ENCODE measurements at places on chromosomes 11 and 22. TPM values are rescaled to one million over a fixed set of nuclear protein-coding genes. Genes with fewer than 3 reads are reported as not detected.

Gene HTR3A
- not detected for total RNA-seq

Gene SYTL2
- 5.2 TPM for total RNA-seq

Gene C2CD2L
- total RNA-seq: 4.6 TPM

Gene DGCR6
- 0.20 TPM for total RNA-seq

Gene NAV2
- 13.4 TPM for total RNA-seq

Gene OR5P2
- not detected for total RNA-seq

Gene OR56A1
- not detected for total RNA-seq

Gene OR52H1
- not detected for total RNA-seq

Gene EHD1
- total RNA-seq: 38.2 TPM

Gene DEPDC5
- total RNA-seq: 15.2 TPM

Gene OR8G5
- not detected for total RNA-seq

Gene TMEM191B
- not detected for total RNA-seq

Gene RIBC2
- total RNA-seq: 0.59 TPM

Gene MFRP
- total RNA-seq: 0.12 TPM

Gene PARVB
- 54.1 TPM for total RNA-seq

Gene DUSP8
- total RNA-seq: 0.05 TPM

Gene CHRM1
- total RNA-seq: not detected

Gene POTEH
- total RNA-seq: not detected

Gene GRM5
- total RNA-seq: not detected

Gene MMP1
- 14.8 TPM for total RNA-seq

Gene CHKB
- 18.5 TPM for total RNA-seq

Gene SULT4A1
- total RNA-seq: 0.10 TPM

Gene CCDC89
- total RNA-seq: 7.1 TPM

Gene OVCH2
- not detected for total RNA-seq

Gene RAB30
- total RNA-seq: 6.5 TPM

Gene TMEM25
- total RNA-seq: 15.4 TPM

Gene BAIAP2L2
- 3.4 TPM for total RNA-seq

Gene SUSD2
- total RNA-seq: 50.7 TPM

Gene IGF2
- 10.5 TPM for total RNA-seq

Gene TMEM45B
- total RNA-seq: not detected

Gene BRD1
- total RNA-seq: 20.8 TPM

Gene GRAMD4
- 10.2 TPM for total RNA-seq

Gene RASGRP2
- total RNA-seq: 0.06 TPM

Gene MMP27
- total RNA-seq: not detected

Gene MS4A7
- total RNA-seq: not detected

Gene BDNF
- total RNA-seq: 0.64 TPM

Gene SAMM50
- total RNA-seq: 46.7 TPM

Gene PANX3
- not detected for total RNA-seq

Data from cardiac ventricle fibroblast (primary cell).